ENCODE measurements at places on chromosomes 12 and 14.

- DNase-seq: no peak
Measured at GRCh38 chr14:103512701-103513611, 9.7 kb downstream of the CKB start.

DNA sequence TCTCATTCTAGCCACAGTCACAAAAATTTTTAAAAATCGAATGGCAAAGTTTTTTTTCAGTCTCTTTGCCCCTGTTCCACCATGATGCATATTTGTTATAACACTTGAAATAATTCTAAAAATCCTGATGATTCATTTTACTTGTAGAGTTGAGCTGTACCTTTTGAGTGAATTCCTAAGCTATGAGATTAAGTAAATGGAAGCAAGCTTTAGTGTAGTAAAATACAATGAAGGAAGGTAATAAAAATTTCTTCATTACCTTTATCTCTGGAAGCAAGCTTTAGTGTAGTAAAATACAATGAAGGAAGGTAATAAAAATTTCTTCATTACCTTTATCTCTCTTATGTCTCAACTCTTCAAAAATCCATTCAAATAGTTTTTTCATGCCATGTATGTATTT is 46.1 kb downstream of the TMTC3 start:
- peak; percentile 31 for DNase-seq

DNA sequence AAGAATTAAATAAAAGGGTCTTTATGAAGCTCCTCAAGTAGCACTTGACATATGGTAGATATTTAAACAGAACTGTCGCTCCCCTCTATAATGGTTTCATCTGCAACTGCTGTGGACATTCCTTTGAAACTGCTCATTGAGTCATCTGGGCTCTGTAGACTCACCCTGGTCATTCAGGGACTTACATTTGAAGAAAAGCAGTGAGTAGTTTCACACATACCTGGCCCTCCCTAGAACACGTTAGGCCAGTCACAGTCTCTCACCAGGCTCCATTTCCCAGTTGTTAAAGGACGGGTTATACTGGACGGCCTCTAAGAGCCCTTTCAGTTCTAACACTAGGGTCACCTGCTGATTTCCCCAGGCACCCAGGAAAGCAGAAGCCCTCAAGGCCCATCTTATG is 217.0 kb downstream of the BCL11B start:
- no peak for DNase-seq

GRCh38 chr12:49813131-49813530 is 15.1 kb downstream of the NCKAP5L start:
- peak; percentile 5 for DNase-seq

All from RCC 7860 (cell line).